Activated CD4-positive, alpha-beta T cell treated with anti-CD3 and anti-CD28 coated beads for 48 hours (primary cell): ENCODE measurements at places on chromosomes 2 and 18.
A peak's percentile ranks its signal among the peaks of the same experiment; 100 is the strongest.

DNA sequence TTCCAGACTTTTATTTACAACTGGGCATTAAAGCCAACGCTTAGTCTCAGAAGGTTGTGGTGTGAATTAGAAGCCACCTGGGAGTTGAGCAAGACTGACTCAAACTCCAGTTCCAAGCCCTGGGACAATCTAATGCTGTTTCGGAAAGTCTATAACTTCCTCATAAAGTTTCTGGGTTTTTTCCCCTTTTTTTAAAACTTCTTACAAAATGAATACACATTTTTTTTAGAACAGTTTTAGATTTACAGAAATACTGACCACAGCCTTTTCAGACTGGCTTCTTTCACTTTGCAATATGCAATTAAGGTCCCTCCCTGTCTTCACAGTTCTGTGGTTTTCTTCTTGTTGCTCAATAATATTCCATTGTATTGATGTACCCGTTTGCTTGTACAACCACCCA, 115.9 kb upstream of the TWIST2 start:
- DNase-seq: no peak

- DNase-seq: no peak
These were observed 84.1 kb upstream of the EPB41L3 start for GRCh38 chr18:5627776-5628511.

DNA sequence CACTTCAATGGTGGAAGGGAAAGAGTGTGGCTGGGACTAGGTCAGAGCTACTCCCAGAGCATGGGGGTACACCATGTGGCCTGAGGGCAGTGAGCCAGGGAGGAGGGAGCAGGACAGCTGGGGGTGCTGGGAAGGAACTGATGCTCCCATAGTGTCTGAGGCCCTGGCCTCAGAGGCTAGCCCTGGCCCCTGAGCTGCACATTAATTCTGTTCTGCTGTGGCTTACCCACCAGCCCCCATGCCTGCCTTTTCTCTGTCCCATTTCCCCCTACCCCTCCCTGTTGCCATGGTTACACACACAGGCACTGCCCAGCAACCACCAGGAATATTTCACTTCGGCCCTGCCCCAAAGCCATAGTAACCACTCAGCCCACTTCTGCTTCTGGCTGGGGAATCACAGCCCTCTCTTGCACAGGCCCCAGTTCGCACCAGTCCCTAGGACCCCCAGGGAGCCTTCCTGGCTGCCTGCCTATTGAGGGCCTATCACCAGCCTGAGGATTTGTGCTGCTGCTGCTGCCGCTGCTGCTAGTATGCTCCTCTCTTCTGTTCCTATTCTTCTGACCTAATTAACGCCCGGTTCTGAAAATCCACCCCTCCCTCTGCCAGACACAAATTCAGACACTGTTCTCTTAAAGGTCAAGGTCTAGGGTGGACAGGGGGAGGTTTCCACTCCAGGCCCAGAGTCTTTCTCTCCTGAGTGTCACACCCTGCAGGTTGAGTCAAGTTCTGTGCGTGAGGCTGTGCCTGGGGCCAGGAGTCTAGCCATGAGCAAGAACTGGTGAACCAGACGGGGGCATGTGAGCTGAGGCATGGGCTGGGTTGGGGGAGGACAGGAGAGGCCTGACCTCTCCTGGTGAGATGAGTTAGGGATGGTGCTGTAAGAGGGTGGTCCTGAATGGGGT, 87.1 kb upstream of the MCFD2 start:
- DNase-seq: no peak

GRCh38 chr2:135820003-135820618, 16.9 kb downstream of the LCT start:
- DNase-seq: peak; percentile 94

DNA sequence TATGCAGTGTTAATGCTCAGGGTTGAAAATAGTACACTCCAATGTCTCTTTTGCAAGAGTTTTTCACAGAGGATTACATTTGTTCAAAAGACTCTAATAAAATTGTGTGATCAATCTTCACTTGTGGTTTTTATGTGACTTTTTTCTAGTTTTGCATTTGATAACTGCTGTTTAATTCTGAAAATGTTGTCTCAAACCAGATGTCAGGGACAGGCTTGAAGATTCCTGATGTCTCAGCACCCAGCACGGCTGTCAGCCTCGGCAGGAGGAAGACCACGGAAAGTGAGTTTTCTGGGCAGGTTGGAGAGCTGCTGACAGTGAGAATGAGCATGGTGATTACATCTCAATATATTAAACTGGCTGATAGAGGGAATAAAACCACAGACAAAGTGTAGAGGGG, 9.1 kb downstream of the SOX11 start:
- no peak for DNase-seq

GRCh38 chr18:55328301-55328700, 259.7 kb downstream of the TCF4 start:
- DNase-seq: no peak

GRCh38 chr2:43367012-43367782, 140.8 kb upstream of the ZFP36L2 start:
- no peak for DNase-seq

DNA sequence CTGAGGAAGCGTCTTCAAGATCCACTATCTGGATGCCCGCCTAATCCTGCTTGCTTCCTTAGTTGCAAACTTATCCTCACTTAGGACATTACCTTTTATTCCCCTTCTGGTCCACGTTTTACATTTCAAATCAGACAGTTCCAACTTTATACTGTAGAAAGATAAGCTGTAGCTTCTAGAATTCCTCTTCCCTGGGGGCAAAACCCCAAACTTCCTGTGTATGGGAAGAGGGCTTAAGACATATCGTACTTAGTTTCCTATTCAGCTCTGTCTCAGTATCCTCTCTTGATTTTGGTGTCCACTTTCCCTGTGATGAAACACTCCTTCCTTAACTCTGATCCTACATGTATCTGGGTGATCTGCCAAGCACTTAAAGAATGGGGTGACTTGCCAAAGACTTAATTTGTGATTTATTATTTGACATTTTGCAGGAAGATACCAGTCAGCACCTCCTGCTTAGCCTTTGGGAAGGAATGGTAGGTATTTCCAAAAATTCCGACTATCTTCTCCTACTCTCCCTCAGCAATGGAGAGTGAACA, 245.2 kb downstream of the CDCA7 start:
- DNase-seq: no peak

DNA sequence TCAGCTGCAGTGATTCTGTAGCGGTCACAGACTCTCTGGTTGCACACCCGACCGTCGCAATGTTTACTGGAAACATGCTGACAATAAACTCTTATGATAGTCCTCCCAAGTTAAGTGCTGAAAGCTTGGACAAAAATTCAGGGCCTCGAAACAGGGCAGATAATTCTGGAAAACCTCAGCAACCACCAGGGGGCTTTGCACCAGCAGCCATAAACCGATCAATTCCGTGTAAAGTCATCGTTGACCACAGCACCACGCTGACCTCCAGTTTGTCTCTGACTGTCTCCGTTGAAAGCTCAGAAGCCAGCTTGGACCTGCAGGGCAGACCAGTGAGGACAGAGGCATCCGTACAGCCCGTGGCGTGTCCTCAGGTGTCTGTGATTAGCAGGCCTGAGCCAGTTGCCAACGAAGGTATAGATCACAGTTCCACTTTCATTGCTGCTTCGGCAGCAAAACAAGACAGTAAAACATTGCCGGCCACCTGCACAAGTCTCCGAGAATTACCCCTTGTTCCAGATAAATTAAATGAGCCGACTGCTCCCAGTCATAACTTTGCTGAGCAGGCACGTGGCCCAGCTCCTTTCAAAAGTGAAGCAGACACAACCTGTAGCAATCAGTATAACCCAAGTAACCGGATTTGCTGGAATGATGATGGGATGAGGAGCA, 166.1 kb downstream of the ASXL3 start:
- DNase-seq: no peak

- DNase-seq: no peak
These were observed 13.2 kb downstream of the MEMO1 start for GRCh38 chr2:31997653-31998052.

- no peak for DNase-seq
These were observed 244.2 kb downstream of the EXOC6B start for GRCh38 chr2:72581560-72582181.

DNA sequence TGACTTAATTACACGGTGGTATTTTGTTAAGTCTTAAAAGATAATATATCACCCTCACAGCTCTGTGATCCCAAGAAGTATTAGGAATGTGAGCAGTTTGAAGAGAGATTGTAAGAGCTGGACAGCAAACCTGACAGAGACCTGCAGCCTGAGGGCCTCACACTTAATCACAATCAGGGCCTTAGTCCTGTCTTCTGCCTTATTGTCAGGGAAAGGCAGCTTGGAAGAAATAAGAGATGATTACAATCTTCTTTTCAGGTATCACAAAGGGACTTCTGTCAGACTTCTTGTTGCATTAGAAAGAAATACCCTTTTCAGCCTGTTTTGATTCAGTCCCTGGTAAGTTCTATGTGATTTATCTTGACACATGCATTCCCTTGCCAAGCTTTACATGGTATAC, 1433.8 kb upstream of the SLC39A10 start:
- DNase-seq: no peak

GRCh38 chr2:74029714-74030397, 45.1 kb downstream of the TET3 start:
- DNase-seq: no peak

- DNase-seq: no peak
These were observed 148.1 kb downstream of the ACKR3 start for GRCh38 chr2:236717729-236718128.

DNA sequence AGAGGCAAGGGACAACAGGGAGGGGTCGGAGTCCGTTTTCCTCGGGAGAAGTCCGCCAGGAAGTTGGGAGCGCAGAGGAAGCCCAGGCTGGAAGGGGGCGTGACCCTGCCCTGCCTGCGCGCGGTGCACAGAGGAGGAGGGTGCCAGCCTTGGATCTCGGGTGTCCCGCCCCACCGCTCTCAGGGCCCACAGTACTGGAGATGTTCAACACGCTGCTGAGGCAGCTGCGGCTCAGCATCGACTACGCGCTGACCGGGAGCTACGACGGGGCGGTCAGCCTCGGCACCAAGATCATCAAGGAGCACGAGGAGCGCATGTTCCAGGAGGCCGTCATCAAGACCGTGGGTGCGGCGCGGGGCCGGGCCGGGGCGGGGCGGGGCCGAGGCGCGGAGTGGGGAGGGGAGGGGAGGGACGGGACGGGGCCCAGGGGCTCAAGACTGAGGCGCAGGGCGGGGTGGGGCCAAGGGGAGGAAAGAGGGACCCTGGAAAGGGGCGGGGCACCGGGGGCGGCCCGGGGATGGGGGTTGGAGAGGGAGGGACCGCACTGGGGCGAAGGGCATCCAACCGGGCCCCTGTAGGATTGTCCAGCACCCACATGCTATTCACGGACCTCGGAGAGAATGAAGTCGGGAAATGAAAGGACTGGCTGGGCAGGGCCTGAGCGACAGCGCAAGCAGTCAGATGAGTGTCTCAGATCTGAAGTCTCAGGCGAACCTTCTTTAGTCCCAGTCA, 36.6 kb downstream of the POMC start:
- DNase-seq: peak; percentile 17

GRCh38 chr18:35163014-35163539, 77.8 kb upstream of the ZNF397 start:
- no peak for DNase-seq

GRCh38 chr2:29991086-29991485, 69.7 kb upstream of the ALK start:
- DNase-seq: no peak

DNA sequence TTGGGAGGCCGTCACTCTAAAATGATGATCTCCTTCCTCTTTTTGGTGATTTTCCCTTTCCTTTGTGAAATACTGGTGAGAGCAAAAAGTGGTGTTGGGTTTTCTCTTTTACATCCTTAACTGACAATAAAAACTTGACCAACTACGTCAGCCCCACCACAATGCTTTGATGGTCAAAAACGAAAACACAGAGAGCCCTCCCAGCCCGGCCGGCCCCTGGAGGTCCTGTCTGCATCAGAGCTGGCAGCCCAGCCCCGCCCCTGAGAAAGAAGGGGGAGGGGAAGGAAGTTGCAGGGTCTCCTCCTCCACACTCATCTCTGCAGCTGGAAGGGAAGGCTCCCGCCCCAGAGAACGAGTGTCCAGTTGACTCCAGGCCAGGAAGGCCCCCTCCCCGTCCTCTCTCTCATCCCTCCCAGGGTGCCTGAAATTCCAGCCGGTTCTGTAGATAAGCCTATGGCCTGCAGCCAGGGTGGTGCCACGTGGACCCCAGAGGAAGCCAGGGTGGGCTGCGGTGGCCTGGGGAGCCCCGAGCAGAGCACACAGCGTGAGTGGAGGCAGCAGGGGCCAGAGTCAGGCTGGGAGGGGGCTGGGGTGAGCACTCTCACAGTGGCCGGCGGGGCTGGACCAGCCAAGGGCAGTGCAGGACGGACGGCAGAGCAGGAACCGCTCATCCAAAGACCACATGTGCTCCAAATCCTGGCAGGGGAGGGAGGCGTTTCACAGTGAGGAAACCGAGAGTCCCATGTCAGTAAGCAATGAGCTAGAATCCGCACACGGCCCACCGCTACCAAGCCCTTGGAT, 19.8 kb downstream of the BIN1 start:
- DNase-seq: no peak

- DNase-seq: no peak
These were observed 326.2 kb downstream of the NYAP2 start for GRCh38 chr2:225725726-225726125.

GRCh38 chr2:101361522-101361921, 25.8 kb downstream of the CREG2 start:
- DNase-seq: peak; percentile 27

- DNase-seq: no peak
These were observed 11.1 kb downstream of the FASTKD1 start for GRCh38 chr2:169562519-169562918.

GRCh38 chr2:9639000-9639602, 8.3 kb upstream of the YWHAQ start:
- DNase-seq: no peak

DNA sequence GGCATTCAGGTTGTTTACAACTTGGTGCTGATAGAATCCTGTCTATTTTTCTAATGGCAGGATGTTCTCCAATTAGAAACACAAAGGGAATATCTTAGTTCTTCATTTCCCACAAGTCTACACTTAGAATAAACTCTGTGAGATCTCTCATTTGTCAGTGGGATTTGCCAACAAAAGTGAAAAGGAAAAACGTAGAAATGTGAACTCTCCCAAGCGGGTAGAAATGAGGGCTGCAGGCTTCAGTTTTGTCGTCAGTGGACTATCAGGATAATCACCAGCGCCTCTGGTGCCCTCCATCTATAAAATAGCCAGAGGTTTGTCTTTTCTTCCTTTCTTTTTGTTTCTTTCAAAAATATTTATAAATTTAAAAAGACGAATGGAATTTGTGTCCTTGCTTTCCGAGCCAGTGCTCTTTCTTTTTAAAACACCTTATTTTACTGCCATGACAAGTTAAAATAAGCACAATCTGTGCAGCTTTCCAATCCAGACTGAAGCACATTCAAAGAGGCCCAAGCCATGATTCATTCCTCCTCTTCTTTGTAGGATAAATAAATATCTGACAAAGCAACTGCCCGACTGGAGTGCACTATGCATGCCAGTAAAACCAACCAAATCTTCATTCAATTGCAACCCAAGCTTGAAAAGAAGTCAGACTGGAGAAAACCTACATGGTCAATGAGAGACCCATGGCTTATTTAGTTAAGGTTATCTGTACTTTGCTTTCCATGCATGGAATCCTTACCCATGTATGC, 185.8 kb downstream of the ANKRD44 start:
- DNase-seq: no peak

GRCh38 chr2:201383136-201383535, 26.0 kb upstream of the FLACC1 start:
- DNase-seq: no peak
